ENCODE measurements at places on chromosomes 11 and 22.

GRCh38 chr11:60252213-60253108, 9.5 kb upstream of the MS4A4E start:
- DNase-seq = no peak

DNA sequence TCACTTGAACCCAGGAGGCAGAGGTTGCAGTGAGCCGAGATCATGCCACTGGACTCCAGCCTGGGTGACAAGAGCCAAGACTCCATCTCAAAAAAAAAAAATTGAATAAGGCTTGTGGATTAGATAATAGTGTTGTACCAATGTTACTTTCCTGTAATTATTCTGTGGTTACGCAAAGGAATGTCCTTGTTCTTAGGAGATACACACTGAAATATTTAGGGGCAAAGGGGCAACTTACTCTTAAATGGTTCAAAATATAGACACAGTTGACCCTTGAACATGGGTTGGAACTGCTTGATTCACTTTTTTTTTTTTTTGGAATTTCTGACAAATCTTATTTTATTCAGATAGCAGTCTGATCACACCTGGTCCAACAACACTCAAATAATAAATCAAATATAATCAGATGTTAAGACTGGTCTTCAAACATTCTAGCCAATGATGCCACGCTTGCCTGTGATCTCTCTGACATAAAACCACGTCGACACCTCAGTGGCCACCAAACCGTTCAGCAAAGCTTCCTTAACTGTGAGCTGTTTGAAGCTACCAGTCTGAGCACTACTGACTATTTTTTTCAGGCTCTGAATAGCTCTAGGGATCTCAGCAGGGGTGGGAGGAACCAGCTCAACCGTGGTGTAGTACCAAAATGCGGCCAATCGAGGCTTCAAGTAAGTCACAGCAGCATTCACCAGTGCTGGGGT, 710 bp downstream of the ATP5MGL start:
- DNase-seq = no peak

- DNase-seq = no peak
These were observed 8.6 kb downstream of the TAB1 start for GRCh38 chr22:39408173-39408572.

GRCh38 chr22:27381552-27381951, 420.0 kb downstream of the MN1 start:
- DNase-seq = no peak

- DNase-seq = no peak
These were observed 48.8 kb downstream of the ENDOD1 start for GRCh38 chr11:95138448-95138847.

DNA sequence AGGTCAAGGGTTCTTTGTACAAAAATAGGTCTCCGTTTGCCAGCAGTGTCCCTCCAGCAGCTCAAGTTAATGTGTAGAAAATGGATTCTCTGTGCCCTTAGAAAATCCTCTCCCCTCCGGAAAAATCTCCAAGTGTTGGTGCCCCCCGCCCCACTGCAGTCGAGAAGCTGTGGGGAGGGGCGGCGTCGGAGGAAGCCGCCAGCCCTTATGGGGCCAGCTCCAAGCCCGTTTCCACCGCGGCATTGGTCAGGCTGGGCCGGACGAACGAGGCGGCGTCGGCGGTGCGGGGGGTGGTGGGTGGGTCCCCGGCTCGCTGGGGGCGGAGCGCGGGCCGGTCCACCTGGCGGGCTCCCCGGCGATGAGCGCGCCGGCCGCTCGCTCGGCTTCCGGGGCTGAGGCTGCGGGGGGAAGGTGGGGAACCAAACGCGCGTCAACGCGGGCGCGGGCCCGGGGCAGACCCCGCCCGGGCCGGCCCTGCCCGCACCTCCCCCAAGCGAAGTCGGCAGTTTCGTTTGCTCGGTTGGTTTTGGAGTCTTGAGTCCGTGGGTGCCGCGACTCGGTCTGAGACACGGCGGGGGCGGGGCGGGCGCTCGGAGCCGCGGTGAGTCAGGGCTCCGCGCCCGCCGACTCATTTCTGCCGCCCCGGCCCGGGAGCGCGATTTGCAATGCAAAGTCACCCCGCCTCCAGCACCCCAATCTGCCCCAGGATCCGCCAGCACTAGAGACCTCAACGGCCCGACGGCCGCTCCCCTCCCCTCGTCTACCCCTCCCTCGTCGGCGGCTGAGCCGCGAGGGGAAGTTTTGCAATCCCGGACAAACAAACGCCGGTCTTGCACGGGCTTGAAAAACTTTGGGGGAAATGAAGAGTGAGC, 1.4 kb downstream of the ASCL2 start:
- peak; percentile 58 for DNase-seq

GRCh38 chr22:22032099-22032905, 49.7 kb upstream of the TOP3B start:
- DNase-seq = no peak

DNA sequence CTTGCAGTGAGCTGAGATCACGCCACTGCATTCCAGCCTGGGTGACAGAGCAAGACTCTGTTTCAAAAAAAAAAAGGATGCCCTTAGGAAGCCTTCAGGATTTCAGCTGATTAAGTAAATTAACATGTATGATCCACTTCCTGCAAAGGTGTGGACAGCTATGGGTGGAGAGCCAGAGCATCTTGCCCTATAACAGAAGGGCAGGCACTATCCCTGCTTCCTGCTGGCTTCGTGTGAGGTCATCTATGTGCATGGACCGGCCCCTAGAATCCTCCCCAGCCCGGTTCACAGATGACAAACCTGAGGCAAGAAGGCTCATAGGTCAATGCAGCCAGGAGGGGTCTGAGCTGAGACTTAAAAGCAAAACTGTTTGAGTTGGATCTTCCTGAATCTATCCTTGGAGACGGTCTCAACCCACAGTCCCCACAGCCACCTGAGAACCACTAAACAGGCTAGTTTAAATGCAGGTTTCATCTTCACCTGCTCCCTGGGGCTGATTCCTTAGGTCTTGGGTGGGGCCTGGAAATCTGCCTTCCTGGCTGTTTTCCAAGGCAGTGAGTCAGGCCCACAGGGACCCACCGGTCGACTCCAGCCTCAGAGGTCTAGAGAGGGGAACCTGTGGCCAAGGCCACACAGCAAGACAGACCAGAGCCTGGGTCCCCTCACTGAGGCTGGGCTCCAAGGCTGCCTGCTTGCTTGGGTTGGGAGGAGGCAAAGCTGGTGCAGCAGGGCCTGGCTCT, 55.2 kb upstream of the MPEG1 start:
- no peak for DNase-seq

GRCh38 chr11:112477152-112477551, 216.5 kb upstream of the PLET1 start:
- DNase-seq = no peak

GRCh38 chr11:110376711-110377324, 52.9 kb upstream of the FDX1 start:
- peak; percentile 93 for DNase-seq

GRCh38 chr22:41445129-41446056, 1.2 kb downstream of the TOB2 start:
- DNase-seq = peak; percentile 74

GRCh38 chr11:93515441-93516025, 27.7 kb downstream of the SMCO4 start:
- no peak for DNase-seq

All from eye (tissue), 1 donor.